ENCODE measurements at places on chromosomes 7 and 10. TPM values are rescaled to one million over a fixed set of nuclear protein-coding genes. Genes with fewer than 3 reads are reported as not detected.

DNA sequence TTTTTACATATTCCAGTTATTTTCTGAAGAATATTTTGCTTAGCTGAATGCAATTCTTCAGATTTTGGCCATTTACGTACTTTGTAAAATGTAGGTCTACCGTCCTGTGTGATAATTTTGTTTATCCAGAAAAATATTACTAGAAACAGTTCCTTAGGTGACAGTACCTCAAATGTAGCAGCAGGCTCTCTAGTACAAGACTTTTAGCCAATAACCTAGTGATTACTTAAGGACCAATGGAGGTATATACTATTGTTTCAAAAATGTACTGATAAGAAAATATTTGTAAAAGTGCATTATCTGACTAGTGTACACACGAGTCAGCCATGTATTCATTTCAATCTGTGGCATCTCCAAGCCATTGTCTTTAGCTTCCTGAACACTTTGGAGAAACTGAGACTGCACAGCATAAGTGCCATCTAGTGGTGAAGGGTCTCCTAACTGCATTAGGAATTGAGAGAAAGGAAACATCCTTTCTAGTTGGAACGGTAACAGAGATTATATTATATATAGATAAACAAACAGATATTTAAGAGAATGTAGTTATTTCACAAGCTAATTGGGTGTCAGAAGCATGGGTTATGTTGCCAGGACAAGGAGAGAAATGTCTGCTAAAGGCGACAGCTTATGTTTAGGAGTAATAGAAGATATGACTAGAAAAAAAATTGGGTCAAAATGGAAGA, 23.7 kb downstream of the RTKN2 start:
- DNase-seq, result peak; percentile 75
- peak overlapping the region; percentile 83 for H3K27ac ChIP-seq
- no peak overlapping the region for H3K4me3 ChIP-seq
- no peaks in the 10 kb centered on the region for H3K36me3 ChIP-seq
- no peaks in the 10 kb centered on the region for H3K27me3 ChIP-seq
- peaks cover 12% of the 10 kb centered on the region for H3K4me1 ChIP-seq

DPP6 gene
- total RNA-seq, result not detected

GRCh38 chr10:116615199-116615776, 5.5 kb upstream of the PNLIPRP2 start:
- H3K36me3 ChIP-seq, result no peaks in the 10 kb centered on the region
- no peaks in the 10 kb centered on the region for H3K27me3 ChIP-seq
- no peak overlapping the region for H3K4me3 ChIP-seq
- no peak overlapping the region for H3K27ac ChIP-seq

DNA sequence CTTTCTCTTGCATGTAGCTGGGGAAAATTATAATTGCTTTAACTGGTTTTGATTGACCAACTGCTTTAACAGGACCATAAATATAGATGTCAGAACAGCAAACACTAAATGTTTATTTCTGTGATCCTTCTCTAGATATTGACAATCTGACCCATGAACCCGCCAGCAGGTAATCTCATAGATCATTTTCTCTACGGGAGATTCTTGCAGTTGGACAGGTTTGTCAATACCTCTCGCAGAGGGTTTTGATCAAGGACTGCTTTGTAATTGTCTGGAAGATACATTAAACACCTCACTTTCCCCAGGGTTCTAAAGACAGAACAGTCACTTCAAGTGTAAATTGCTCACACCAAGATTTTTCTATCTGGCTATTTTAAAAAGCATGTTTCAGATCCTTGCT, 235.8 kb upstream of the RHOBTB1 start:
- 0 out of 2 replicates have a peak, but pooled peaks cover 2% of the 10 kb centered on the region for H3K27me3 ChIP-seq
- no peak overlapping the region for H3K27ac ChIP-seq
- no peaks in the 10 kb centered on the region for H3K4me1 ChIP-seq
- H3K36me3 ChIP-seq, result no peaks in the 10 kb centered on the region
- DNase-seq, result no peak

DNA sequence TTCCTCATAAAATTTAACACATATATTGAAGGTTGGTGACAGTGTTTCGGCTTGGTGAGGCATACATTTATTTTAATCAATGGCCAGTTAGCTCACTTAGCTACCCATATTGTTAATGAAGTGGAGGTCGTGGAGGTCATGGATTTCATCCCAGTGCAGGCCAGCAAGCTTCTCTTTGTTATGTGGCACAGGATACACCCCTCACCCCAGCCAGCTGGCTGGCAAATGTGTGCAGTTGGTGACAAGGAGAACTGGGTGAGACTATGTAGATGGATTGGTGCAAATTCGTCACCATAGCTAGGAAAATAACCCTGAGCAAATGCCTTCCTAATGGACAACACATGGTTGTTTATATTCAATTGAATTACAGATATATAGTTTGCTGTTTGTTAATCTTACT, 50.5 kb upstream of the FOXP2 start:
- no peaks in the 10 kb centered on the region for H3K4me1 ChIP-seq
- no peaks in the 10 kb centered on the region for H3K27me3 ChIP-seq
- H3K27ac ChIP-seq, result no peak overlapping the region
- no peak for DNase-seq

- no peaks in the 10 kb centered on the region for H3K27me3 ChIP-seq
- peaks cover 12% of the 10 kb centered on the region for H3K4me1 ChIP-seq
- no peak overlapping the region for H3K27ac ChIP-seq
- H3K4me3 ChIP-seq, result no peak overlapping the region
- DNase-seq, result no peak
These were observed 123.3 kb downstream of the WDFY4 start for GRCh38 chr10:48807791-48808470.

NRP1 gene
- 0.77 TPM for total RNA-seq

DNA sequence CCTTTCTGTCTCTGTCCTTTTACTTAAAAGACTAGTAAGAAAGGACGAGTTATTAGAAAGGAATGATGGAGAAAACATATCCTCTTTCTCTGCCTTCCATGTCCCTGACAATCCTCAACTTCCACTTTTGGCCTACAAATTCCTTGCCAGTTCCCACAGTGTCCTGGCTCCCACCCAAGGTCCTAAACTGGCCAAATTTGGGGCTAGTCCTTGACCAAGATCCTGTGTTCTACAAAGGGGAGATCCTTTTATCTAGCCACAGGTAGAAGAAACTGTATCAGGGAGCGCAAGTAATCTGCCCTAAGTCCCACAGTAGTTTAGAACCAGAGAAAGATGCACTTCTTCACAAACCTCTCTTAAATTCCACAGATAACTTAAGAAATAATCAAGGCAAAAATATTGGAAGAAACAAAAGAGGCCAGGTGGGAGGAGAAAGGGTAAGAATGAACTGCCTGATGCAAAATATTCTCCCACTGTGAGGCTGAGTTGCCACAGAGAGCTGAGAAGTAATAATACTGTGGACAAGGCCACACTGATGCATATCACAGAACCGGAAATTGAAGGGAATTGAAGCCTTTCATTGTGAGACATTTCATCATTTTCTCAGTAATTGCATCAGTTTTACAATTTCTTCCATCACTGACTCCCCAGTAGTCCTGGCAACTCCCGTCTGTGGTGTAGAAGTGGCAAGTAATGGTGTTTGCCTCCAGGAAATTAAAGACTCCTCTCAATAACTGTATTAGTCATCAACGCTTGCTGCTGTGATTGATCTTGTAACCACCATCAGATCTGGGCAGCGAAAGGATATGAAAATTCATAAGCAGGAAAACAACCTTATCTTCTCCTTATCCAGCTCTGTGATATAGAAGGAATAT, 47.2 kb downstream of the DNAJC12 start:
- H3K4me3 ChIP-seq, result no peak overlapping the region
- H3K27ac ChIP-seq, result no peak overlapping the region
- no peaks in the 10 kb centered on the region for H3K27me3 ChIP-seq
- H3K4me1 ChIP-seq, result peaks cover 4% of the 10 kb centered on the region
- no peak for DNase-seq

CYP3A4 gene
- total RNA-seq, result 0.11 TPM

GRCh38 chr10:71005337-71006305, 117.3 kb upstream of the PCBD1 start:
- no peaks in the 10 kb centered on the region for H3K4me1 ChIP-seq
- H3K27ac ChIP-seq, result no peak overlapping the region
- no peak for DNase-seq
- no peaks in the 10 kb centered on the region for H3K36me3 ChIP-seq
- H3K27me3 ChIP-seq, result no peaks in the 10 kb centered on the region

DRGX gene
- total RNA-seq, result not detected

MMP21 gene
- total RNA-seq, result not detected

RET gene
- not detected for total RNA-seq

DNA sequence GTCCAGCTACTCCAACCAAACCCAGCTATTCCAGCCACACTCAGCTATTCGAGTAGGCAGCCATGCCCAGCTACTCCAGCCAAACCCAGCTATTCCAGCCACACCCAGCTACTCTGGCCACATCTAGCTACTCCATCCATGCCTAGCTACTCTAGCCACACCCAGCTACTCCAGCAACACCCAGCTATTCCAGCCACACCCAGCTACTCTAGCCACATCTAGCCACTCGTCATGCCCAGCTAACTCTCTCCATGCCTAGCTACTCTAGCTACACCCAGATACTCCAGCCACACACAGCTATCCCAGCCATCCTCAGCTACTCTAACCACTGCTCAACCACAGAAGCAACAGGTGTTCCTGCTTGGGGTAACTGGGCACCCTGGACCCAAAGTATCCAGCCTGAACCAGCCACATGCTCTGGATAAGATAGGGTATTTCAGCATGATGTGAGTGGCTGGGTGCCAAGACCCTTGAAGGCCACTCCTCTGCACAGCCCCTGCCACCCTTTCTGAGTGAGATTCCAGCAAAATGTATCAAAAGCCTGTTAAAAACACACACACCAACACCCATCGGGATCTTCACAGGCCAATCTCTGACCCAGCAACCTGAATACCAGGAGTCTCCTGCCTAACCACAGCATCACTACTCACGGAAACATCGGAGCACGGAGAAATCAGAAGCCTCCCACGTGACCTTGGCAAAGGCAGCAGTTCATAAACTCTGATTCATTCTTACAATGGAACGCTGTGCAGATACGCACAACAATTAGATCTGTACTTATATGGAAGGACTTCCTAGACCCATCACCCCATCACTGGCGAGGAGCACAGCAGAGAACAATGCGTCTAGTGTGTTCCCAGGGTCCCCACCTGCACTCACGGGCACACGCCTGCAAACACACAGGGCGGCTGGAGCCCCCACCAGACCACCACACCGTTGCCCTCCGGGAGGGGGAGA, 51.8 kb upstream of the DNAAF5 start:
- H3K36me3 ChIP-seq, result no peaks in the 10 kb centered on the region
- DNase-seq, result no peak
- no peaks in the 10 kb centered on the region for H3K4me1 ChIP-seq
- H3K4me3 ChIP-seq, result no peak overlapping the region
- H3K27me3 ChIP-seq, result no peaks in the 10 kb centered on the region
- no peak overlapping the region for H3K27ac ChIP-seq

ZNF518A gene
- 14.8 TPM for total RNA-seq

DNA sequence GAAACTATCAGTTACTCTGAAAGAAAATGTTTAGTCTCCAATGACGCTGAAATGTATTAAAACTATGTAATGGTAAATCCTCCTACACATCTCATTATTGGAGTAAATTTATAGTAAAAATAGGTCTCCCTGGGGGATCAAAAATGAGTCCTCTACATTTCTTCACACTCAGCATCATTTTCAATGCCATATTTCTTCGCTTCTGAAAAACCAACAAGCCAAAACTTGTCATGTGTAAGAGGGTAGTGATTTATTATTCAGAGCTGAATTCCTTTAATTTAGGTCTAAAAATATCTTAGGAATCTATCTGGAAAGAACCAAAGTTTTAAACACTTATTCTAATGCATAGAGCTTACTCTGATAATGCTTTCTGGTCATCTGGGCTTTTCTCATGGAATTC, 3.0 kb downstream of the PDK4 start:
- H3K27me3 ChIP-seq, result peaks cover 5% of the 10 kb centered on the region
- no peak overlapping the region for H3K27ac ChIP-seq
- DNase-seq, result no peak
- H3K36me3 ChIP-seq, result no peaks in the 10 kb centered on the region
- no peaks in the 10 kb centered on the region for H3K4me1 ChIP-seq
- no peak overlapping the region for H3K4me3 ChIP-seq

GRCh38 chr7:17501441-17502212, 203.2 kb downstream of the AHR start:
- H3K27me3 ChIP-seq, result no peaks in the 10 kb centered on the region
- no peak overlapping the region for H3K4me3 ChIP-seq
- H3K27ac ChIP-seq, result no peak overlapping the region
- no peak for DNase-seq
- no peaks in the 10 kb centered on the region for H3K36me3 ChIP-seq

DNA sequence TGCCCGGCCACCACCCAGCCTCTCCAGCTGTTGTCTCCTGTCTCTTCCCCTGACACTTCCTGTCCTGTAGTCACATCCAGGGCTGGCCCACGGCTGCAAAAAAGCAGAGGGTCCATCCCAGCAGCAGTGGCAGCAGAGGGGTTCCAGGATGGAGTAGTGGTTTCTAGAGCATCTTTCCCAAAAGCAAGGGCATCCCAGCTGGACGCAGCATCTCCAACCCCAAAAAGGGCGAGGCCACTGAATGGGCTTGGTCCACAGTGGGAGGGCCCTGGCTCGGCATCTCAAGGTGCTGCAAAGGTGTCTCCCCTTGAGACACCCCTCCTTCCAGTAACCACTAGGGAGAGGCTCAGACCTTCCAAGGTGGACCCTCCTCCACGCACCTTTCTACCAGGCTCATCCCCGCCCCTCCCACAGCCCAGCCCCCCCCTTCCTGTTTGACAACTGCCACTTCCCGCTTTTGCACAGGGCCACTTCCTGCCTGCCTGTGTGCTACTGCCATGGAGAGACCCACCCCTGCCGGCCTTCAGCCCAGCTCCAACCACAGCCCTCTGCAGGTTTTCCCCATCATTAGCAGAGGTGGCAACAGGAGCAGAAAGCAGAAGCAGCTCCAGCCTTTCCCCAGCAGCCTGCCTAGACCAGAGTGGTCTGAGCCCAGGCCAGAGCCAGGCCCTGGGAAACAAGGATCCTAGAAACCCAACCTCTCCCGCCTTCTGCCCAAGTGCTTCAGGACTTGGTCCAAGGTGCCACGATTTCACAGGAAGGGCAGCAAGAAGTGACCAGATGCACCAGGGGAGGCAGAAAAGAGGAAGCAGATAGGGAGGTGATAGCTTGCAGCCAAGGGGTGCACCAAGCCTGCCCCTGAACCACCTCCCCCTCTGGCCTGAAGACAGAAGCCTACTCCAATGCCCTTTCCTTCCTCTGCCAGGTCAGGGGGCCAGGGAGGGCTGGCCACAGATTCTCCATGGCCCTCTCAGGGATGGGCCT, 8.6 kb downstream of the CAMK2G start:
- no peak for DNase-seq
- no peaks in the 10 kb centered on the region for H3K27me3 ChIP-seq
- peaks cover 24% of the 10 kb centered on the region for H3K4me1 ChIP-seq
